Activated CD4-positive, CD25-positive, alpha-beta regulatory T cell (primary cell): ENCODE measurements at places on chromosomes 7 and 10.

DNA sequence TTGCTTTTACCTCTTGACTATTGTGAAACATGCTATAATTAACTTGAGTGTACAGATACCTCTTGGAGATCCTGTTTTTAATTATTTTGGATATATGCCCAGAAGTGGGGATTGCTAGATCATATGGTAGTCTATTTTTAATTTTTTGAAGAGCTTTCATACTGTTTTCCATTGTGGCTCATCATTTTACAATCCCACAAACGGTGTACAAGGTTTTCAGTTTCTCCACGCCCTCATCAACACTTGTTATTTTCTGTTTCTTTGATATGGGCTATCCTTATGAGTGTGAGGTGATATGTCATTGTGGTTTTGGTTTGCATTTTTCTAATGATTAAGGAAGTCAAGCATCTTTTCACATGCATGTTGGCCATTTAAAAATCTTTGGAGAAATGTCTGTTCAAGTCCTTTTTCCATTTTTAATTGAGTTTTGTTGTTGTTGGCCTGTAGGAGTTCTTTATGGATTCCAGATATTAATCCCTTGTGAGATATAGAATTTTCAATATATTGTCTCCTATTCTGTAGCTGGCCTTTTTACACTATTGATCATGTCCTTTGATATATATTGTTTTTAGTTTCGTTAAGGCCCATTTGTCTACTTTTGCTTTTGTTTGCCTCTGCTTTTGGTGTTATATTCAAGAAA is 7.5 kb downstream of the AGK start:
- DNase-seq, result no peak

DNA sequence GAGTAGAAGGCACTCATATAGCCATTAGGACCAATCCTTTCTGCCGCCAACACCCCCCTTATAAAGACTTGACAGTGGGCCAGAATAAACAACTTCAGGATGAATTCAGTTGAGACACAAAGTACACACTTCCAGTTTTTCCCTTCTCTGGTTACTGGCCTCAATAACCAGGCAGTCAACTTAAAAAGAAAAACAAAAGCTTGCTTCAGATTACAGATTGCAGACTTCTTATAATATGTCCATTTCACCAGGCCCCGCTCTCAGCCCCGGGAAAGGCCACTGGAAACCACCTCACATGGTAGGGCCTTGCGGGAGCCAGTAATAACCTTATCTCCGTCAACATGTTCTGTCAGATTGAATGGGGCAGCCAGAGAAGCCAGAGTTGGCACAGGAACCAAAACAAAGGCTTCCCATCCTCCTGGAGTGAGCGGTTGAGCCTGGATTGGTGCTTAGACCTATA is 108.8 kb downstream of the EGFR start:
- no peak for DNase-seq

GRCh38 chr10:123854498-123854897 is 37.1 kb downstream of the CPXM2 start:
- no peak for DNase-seq

DNA sequence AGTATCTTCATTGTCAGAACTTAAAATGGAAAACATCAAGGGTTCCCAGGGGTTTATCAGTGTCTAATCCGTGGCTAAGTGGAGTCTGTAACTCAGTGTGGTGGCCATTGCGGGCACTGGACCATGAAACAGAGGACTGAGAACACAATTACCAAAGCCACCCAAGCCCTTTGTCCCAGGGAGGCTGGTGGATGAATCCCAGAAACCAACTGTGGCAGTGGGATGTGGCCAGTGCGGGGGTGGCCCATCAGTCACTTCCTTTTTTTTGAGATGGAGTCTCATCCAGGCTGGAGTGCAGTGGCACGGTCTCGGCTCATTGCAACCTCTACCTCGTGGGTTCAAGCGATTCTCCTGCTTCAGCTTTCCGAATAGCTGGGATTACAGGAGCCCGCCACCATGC is 61.8 kb downstream of the TACC2 start:
- DNase-seq, result no peak

GRCh38 chr7:98678215-98678614 is 61.1 kb downstream of the NPTX2 start:
- no peak for DNase-seq

DNA sequence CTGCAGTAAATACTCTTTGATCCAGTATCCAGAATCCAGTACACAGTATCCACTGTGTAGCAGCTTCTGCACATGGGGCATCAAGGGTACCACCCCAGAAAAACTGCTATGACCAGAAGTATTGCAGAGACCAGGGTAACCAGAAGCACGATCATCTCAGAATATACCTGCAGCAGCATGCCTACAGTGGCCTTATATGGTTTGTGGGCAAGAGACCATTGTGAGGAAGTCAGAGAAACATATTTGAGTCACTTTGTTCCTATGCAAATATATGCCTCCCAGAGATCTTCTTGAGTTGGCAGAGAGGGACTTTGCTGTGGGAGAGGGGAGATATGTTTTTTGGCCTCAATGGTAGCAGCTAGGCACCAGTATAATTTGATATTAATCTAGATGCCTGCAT is 206.4 kb upstream of the LRRTM3 start:
- DNase-seq, result no peak

DNA sequence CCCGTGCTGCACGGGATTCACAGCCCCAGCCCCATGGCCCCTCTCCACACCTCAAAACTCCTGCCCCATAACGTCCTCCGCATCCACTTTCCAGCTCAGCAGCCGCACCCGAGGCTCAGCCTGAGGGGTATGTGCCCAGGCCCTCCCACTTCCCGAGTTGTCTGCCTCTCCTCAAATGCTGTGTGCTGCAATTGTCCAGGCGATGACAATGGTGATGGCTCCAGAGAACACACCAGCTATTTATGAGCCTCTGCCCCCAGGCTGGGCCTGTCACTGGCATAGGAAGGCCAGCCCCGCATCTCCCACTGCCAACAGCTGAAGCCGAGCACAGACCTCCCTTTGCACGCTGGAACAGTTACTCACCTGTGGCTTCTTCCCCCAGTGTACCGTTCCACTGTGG is 2.4 kb upstream of the LDB3 start:
- DNase-seq, result no peak

- no peak for DNase-seq
These were observed 47.9 kb downstream of the FHIP2A start for GRCh38 chr10:114869520-114869892.

DNA sequence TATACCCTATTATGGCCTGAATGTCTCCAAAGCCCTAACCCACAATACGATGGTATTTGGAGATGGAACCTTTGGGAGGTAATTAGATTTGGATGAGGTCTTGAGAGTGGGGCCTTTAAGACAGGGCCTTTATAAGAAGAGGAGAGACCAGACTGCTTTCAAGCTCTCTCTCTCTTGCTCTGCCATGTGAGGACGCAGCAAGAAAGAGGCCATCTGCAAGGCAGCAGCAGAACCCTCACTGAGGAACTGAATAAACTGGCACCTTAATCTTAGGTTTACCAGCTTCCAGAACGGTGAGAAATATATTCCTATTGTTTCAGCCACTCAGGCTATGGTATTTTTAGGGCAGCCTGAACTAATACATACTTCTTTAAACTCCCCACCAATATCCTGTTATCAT is 2.0 kb upstream of the GNAI1 start:
- DNase-seq, result no peak
